ENCODE measurements at places on chromosomes 6 and 20.

DNA sequence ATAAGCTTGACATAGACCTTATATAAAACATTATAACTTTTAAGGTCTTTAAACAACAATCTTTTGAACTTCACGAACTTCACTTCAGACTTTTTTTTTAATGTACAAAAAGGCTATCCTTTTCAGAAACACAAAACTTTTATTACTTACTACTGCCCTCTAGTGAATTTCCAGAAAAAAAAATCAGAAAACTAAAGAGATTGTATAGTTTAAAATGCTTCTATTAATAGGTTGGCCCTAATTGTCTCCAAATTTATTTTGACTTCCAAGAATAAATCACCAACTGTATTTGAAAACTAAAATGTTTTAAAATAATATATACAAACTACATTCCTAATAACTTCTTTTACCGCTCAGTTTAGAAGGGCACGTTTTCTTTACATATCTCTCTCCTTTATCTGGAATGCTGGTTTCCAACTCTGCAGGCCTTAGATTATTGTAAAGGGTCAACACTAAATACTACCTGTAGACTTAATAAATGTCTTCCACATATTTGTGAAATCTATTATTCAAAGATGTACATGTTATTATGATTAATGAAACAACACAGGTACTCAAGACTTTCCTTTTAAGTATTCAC, 66.8 kb downstream of the LMBRD1 start:
- DNase-seq = no peak

GRCh38 chr6:110512991-110513390, 36.6 kb upstream of the SLC22A16 start:
- no peak for DNase-seq

GRCh38 chr6:106106276-106107042, 20.3 kb downstream of the PRDM1 start:
- DNase-seq = no peak

DNA sequence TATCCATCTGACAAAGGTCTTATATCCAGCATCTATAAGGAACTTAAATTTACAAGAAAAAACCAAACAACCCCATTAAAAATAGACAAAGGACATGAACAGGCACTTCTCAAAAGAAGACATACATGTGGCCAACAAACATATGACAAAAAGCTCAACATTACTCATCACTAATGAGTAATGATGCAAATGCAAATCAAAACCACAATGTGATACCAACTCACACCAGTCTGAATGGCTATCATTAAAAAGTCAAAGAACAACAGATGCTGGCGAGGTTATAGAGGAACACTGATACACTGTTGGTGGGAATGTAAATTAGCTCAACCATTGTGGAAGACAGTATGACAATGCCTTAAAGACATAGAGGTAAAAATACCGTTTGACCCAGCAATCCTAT, 13.9 kb downstream of the MACROD2 start:
- no peak for DNase-seq

DNA sequence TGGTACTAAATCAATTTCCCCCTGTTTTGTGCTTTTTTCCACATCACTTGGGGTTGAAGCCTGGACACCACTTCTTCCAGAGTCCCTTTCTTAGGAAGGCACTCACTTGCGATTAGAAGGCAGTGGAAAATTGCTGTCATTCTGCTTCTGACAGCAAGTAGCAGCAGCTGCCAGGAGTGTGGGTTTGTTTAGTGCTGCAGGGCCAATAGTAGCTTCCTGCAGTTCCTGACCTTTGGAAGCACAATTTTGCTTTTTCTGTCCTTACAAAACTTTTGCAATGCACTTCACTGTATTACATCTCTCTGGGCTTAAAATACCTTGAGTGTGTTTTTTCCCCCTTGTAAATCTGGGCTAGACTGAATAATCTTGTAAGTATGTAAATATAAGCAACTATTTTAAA, 12.5 kb upstream of the HLA-DRA start:
- DNase-seq = no peak

DNA sequence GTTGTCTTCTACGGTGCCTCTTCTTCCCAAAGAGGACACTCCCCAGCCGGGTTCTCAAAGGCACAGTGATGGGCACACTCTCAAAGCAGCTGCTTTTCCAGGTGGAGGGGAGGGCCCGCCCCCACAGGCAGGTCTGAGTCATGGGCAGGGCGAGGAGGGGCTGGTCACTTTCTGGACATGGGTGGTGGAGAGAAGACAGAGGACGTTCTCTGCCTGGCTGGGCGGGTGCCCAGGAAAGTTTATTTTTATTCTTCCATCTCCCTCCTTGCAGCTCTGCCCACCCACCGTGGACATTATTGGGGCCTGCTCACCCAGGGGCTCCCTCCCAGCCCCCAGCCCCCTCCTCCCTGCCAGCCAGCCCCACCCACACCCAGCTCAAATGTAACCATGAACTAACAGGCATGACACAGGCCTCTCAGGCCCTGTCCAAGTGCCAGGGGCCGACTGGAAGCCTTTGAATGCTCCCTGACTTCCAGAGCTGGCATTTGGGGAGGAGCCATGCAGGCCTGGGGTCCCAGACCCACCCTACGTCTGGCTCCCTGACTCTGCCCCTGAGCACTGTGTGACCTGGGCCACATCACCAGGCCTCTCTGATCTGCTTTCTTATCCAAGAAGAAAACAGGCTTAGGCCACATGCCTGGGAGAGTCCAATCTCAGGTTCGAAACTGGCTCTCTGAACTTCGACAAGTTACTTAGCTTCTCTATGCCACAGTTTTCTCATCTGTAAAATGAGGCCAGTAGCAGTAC, 8.0 kb downstream of the TGM2 start:
- DNase-seq = no peak

DNA sequence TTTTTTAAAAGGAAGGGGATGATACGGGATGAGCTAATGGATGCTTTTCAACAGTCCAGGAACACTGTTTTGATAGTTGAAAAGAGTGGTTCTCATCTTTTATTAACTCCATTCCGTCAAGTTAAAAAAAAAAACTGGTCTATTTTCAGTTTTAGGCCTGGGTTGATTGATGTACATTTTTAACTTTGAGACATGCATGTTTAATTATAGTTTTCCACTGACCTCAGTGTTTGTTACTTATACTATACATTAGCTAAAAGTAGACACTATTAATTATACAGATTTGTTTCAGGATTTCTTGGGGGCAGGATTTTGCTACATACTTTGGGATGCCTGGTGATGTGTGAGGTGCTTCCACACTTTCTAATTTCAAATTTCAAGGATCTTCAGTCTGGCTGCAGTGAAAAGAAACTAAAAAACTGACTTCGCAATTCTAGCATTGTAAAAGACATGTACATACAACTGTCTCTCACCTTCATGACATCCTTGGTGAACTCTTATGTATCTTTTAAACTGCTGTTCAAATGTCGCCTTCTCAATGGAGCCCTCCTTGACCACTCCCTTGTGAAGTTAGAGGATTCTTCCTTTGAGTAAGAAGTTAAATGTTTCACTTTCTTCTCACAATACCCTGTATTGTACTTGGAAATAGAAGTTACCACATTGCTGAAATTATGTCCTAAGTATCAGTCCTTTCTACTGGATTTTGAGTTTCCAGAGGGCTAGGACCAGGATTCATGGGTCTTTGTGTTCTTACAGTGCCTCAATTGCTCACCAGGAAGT, 101.7 kb downstream of the TSHZ2 start:
- no peak for DNase-seq

GRCh38 chr6:144655376-144655775, 370.2 kb downstream of the UTRN start:
- no peak for DNase-seq

- no peak for DNase-seq
Observed at GRCh38 chr6:116015561-116015960, 45.1 kb downstream of the FRK start.

DNA sequence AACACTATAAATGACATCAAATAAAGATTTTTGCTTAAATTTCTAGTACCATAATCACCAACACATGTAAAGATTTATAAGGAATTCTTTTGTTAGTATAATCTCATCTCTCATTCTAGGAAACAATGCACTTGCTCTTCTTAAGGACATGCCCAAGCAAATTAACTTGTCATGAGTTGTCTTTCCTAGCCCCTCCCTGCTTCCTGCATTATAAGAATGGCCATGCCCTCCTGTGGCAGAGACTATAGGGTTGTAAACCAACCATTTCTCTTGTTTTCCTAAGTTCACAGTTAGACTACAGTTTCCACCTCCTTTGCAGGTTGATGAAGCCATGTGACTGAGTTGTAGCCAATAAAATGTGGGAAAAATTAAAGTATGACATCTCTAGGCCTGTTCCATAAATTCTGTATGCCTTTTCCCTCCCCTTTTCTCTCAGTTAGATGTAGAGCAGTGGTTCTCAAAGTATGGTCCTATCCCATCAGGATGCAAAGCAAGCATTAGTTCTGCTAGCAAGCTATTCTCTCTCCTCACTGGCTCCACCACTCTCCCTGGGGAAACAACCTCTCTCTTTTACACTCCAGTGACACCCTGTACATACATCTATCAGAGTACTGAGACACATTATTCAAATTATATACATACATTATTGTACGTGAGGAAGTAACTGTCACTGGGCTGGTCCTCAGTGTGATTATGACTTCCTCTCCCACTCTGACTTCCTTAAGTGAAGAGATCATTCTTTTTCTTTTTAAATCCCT, 295.0 kb downstream of the PKHD1 start:
- DNase-seq = no peak
